ENCODE measurements at places on chromosomes 12 and 14.

- no peak for DNase-seq
These were observed 309.4 kb downstream of the VRK1 start for GRCh38 chr14:97106609-97107008.

DNA sequence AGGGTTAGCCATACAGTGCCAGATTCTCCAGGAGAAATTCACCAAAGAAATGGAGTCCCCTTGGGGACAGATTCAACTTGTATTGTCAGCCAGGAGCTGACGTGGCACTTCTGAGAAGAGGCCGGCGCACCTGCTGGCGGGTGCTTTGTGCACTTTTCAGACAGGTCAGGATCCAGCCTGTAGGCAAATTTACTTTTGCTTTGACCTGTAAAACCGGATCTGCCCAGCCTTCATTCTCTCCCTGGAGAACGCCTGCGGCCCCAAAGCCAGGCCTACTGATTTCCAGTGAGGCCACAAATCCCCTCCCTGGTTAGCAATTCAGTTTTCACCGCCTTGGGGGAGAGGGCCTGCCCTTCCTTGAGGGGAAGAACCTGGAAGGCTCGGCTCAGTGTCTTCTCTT, 17.4 kb downstream of the P2RX4 start:
- DNase-seq, result peak; percentile 92

GRCh38 chr12:43291516-43291915, 260.5 kb downstream of the ADAMTS20 start:
- DNase-seq, result no peak

DNA sequence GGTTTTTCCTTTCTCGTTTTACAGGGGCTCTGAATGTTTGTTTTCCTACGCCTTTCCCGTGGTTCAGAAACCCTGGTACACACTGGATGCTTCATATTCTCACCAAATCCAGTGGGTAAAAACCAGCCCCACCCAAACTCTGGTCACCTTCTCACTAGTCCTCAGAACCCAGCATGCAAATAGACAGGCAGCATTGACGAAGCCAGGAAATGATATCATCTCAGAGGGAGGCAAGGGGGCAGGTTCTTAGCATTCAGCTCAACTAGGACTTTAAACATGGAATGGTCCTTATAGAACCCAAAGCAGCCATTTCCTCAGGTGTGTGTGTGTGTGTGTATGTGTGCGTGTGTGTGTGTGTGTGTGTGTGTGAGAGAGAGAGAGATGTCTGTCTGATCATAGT, 142.0 kb downstream of the KCNK10 start:
- DNase-seq, result no peak

GRCh38 chr12:119631930-119632678, 35.8 kb upstream of the PRKAB1 start:
- no peak for DNase-seq

- DNase-seq, result no peak
These were observed 60.6 kb downstream of the ARL6IP4 start for GRCh38 chr12:123041042-123041531.

DNA sequence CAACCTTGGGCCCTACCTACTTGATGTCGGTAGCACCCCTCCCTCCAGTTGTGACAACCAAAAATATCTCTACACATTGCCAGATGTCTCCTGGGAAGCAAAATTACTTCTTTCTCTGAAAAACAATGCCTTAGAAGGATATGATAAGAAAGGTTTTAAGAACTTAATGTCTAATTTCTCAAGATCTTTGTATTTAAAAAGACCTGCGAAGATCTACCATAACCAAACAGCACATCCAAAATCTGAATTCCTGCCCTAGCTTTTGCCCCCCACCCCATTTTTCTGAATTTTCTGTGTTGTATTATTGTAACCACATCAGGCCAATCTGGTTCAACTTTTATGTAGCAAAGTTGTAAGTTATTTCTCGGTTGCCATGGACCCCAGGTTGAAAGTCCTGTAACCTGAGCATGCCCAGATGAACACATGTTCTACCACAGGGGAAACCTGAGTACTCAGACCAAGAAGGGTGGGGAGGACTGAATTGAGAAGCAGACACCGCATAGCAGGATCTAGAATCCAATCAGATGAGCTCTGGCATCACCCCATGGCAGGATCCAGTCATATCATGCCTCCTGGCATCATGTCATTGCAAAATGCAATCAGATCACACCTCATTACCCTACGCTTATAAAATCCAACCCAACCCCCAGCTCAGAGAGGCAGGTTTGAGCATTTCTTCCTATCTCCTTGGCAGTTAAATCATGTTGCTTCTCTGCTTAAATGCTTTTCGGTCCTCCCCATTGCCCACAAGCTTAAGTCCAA, 8.7 kb downstream of the TMEM253 start:
- DNase-seq, result no peak

DNA sequence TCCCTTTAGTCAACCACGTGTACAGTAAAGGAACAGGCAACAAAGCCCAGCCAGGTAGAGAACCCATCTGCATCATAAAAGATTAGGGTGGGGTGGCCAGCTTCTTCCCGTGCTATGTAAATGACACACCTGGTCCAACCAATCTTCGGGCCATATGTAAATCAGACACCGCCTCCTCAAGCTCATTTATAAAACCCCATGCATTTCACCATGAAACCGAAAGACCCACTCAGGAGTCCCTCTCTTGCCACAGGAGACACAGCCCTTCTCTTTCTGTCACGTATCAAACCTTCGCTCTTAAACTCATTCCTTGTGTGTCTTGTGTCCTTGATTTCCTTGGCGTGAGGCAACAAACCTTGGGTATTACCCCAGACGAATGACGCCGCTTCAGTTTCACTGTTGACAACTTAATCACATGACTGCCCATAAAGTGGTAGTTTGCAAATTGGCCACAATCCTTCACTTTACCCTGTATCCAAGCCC, 59.8 kb upstream of the TBPL2 start:
- no peak for DNase-seq

- no peak for DNase-seq
These were observed 189.3 kb upstream of the LHX5 start for GRCh38 chr12:113660936-113661335.

DNA sequence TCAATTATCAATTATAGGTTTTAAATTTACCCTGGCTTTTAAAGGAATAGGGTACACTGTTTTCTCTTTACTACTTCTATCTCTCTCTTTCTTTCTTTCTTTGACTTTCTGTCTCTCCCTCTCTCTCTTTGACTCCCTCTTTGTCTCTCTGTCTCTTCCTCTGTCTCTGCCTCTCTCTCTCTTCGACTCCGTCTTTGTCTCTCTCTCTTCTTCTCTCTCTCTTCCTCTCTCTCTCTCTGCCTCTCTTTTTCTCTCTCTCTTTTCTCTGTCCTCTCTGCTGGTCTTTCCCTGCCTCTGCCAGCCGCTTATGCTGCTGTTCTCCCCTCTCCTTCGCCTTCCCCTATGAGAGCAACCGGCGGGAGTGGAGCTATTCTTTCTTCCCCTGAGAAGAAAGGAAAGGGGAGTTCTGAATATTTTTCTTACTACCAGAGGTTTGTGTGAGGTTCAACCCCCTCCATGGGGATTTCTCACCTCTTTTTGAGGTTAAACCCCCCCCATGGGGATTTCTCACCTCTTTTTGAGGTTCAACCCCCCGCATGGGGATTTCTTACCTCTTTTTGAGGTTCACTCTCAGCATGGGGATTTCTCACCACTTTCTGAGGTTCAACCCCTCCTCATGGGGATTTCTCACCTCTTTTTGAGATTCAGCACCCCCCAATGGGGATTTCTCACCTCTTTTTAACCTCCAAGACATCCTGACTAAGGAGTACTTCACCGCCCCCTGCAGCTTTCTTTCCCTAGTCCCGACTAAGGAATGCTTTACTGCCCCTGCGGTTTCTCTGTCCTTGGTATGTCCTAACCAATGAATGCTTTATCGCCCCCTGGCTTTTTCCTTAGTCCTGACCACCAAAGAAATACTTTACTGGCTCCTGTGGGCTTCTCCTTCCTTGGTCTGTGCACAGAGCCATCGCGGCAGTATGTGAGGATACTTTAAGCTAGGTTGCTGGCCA, 27.4 kb upstream of the DDHD1 start:
- no peak for DNase-seq

Data from LNCaP clone FGC (cell line).